ENCODE measurements at places on chromosomes 1 and 21. TPM values are rescaled to one million over a fixed set of nuclear protein-coding genes. Genes with fewer than 3 reads are reported as not detected.

TAL1 gene
- total RNA-seq = not detected

TMEM125 gene
- not detected for total RNA-seq

B4GALT2 gene
- 66.8 TPM for total RNA-seq

TGFB2 gene
- 12.3 TPM for total RNA-seq

TEDDM1 gene
- not detected for total RNA-seq

C4BPA gene
- 0.99 TPM for total RNA-seq

RNU1-4 gene
- total RNA-seq = 6.1 TPM

EDN2 gene
- 41.6 TPM for total RNA-seq

DIRAS3 gene
- total RNA-seq = 0.85 TPM

CD53 gene
- not detected for total RNA-seq

ATP1A4 gene
- not detected for total RNA-seq

ST6GALNAC5 gene
- total RNA-seq = 0.22 TPM

FCN3 gene
- total RNA-seq = not detected

RAB25 gene
- total RNA-seq = not detected

S100A3 gene
- 115 TPM for total RNA-seq

KCNE1 gene
- total RNA-seq = not detected

GABRD gene
- 0.46 TPM for total RNA-seq

FAM167B gene
- total RNA-seq = 0.45 TPM

FCRL2 gene
- not detected for total RNA-seq

WDR47 gene
- total RNA-seq = 11.3 TPM

TRIM17 gene
- not detected for total RNA-seq

CDC42 gene
- 150 TPM for total RNA-seq

CFAP45 gene
- 0.83 TPM for total RNA-seq

KLHDC7A gene
- 1.5 TPM for total RNA-seq

CELA2B gene
- not detected for total RNA-seq

CLDN17 gene
- total RNA-seq = not detected

GNAT2 gene
- 0.09 TPM for total RNA-seq

AIM2 gene
- total RNA-seq = not detected

NCF2 gene
- total RNA-seq = 1.1 TPM

NASP gene
- 153 TPM for total RNA-seq

FCRL4 gene
- total RNA-seq = not detected

DCDC2B gene
- total RNA-seq = not detected

LCE1C gene
- not detected for total RNA-seq

GPR37L1 gene
- total RNA-seq = 0.14 TPM

LCA5L gene
- 1.8 TPM for total RNA-seq

CD247 gene
- total RNA-seq = 0.72 TPM

ETV3L gene
- not detected for total RNA-seq

PADI3 gene
- 1.2 TPM for total RNA-seq

ACBD6 gene
- 53.9 TPM for total RNA-seq

DDAH1 gene
- total RNA-seq = 8.7 TPM

TARBP1 gene
- total RNA-seq = 10.7 TPM

C1orf210 gene
- total RNA-seq = not detected

C1orf116 gene
- total RNA-seq = 6.9 TPM

FCGR2B gene
- not detected for total RNA-seq

CLEC20A gene
- total RNA-seq = not detected

SLC45A3 gene
- 5.6 TPM for total RNA-seq

RAB7B gene
- total RNA-seq = 1.1 TPM

MTMR11 gene
- 7.1 TPM for total RNA-seq

KCND3 gene
- total RNA-seq = 0.01 TPM

LCE1E gene
- total RNA-seq = not detected

MMEL1 gene
- total RNA-seq = not detected

PRR9 gene
- not detected for total RNA-seq

SEC22B gene
- 9.5 TPM for total RNA-seq

BMP8B gene
- total RNA-seq = 5.3 TPM
